AG20443 (cell line): ENCODE measurements at places on chromosomes 1 and 21.

DNA sequence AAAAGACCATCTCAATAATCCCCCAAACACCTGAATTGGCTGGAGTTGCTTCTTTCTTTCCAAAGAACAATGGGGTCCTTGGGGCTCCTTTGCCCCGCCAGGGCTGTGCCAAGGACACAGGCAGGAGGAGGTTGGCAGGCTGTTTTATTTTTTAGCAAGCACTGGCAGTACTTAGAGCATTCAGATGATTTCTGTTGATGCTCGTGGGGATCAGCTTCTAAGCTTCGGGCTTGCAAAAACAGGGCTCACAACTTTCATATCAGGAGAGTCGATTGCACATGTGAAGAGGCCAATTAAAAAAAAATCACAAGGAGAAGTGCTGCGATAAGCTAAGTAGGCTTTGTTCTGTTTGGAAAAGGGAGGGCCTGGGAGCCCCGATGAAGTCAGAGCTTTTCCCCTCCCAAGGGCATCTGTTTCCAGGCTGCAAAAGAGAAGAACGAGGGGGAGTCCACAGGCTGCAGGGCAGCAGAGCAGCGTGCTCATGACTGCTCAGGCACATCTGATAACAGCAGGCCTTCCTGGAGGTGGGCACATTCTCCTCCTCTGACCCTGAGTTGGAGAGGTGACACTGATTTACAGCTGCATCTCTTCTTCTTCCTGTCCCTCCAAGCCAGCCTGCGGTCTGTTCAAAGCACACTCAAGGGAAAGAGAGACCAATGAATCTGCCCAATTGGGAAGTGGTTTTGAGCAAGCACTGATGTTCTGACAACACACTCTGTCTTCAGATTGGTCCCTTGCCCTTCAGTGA lies 27.3 kb upstream of the BCAR3 start:
- DNase-seq = peak; percentile 52

GRCh38 chr1:84759756-84760155 lies 69.5 kb upstream of the SSX2IP start:
- no peak for DNase-seq

GRCh38 chr1:38117444-38117887 lies 70.9 kb upstream of the POU3F1 start:
- DNase-seq = no peak

DNA sequence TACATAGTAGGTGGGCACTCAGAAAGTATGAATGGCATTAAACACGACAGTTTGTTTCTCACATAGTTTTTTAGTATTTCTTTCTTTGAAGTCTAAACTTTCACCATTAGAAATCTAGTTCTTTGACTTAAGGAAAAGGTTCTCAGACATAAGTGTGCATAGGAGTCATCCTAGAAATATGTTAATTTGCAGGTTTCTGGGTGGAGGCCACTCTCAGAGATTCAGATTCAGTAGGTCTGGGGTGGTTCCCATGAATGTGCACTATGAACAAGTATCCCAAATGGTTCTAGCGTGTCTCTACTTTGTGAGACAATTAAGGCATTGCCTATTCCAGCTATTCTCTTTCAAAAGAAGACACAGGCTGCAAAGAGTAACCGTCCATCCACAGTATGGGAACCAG lies 119.3 kb downstream of the NGF start:
- no peak for DNase-seq

DNA sequence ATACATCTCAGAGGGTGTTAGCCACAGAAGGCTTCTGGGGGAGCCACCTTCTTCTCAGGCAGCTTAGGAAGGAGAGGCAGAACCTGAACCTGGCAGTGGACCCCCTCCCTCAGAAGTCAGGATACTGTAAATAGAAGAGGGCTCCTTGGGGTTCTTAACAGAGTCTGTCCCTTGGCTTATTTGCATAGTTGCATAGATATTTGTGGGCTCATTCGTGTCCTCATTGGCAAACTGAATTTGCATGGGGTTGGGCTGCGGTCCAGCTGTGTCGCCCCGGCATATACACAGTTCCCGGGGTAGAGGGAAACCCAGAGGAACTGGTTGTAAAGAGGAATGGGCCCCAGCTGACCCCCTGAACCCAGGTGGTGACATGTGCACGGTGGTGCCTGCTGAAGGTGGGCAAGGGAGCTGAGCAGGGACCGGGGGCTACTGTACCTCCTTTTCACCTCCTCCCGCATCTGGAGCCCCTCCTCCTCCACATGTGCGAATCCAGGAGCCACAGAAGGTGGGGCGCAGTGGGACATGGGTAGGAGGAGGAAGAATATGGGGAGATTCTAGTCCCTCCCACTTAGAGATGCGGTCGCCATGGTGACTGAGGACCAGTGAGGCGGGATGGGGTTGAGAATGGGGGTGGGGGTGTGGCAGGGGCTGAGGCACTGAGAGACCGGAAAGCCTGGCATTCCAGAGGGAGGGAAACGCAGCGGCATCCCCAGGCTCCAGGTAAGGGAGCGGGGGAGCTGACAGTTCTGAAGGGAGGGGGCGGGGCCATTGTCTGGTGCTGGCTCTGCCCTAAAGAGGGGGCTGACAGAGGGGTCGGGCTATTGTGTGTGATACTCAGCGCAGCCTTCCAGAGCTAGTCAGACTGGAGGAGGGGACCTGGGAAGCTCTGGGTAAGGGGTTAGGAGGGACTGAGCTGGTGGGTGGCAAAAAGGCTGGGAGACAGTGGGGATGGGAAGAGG lies 3.7 kb upstream of the SEMA4A start:
- no peak for DNase-seq

DNA sequence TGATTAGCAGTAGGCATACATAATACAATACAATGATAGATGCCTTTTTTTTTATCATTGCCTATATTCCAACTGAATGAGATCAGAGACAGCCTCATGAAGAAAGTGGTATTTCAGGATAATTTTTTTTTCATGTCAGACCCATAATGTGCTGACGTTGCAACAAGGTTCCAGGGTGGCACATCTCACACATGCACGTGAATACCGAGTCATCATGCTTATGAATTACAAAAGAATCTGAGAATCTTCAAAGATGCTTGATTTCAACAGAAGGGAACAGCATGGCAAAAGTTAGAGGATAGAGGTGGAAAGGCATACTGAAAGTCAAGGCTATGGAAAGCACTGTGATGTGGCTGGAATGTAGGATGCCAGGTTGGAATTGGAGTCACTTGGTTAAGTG lies 5.0 kb upstream of the RNF11 start:
- DNase-seq = peak; percentile 19

DNA sequence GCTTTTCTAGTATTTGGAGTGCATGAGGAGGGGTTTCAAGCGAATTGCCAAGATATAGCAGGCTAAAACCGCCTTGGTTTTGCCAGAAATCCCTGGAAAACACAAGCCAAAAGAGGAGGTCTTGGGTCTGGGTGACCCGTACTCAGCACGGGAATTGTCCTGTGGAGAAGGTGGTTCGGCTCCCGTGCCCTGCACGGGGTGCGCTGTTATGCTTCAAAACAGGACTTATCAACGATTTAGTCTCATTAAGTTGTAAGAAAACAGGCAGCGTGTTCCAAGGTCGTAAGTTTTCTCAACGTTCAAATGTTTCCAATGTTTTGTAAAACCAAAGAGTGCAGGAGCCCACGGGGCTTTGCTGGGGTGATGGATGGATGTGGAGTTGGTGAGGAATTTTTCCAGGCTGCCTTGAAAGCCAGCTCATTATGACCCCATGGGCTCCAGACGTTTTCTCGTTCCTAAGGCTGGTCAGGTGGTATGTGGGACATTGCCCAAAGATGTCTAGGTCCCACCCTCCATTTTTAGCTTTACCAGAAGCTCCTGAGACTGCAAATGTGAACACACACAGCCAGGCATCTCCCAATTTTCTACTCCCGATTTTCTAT lies 75.4 kb upstream of the CLDN14 start:
- no peak for DNase-seq

DNA sequence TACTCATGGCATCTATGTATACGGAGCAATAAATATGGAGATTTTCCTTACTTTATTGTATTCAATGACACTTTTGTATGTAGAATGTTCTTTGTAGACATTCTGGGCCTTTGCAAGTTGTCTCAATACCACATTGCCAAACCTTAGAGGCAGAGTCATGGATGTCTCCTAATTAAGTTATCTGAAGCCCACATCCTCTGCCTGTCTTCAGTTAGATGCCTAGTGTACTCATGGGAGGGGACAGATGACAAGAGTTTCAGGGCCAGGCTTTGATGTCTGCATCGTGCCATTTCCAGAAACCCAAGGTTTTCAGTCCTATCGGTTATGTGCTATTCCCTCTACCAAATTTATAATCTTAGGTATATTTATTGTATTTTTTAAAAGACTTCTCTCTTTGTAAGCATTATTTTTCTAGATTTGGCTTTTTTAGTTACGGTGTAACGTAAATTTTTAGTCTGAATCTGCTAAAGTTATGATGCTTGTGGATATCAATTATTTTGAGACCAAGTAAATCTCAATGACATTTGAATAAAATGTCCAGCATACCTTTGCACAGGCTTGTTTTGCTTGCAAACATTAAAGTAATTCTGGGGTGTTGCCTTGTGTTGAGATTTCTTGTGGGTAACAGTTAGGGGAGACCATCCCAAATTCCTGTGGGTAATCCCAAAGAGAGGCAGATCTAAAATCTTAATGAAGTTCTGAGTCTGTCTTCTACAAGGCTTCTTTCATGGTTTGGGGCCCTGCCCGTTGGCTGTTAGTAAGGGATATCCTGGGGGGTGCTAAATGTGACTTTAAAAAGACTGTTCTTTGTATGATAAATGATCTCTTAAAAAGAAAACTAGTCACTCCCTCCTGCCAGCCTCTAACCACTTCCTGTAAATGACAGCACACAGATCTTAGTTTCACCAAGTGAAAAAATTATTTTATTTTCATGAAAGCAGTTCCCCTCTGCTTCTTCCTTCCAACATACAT lies 8.0 kb upstream of the MACF1 start:
- DNase-seq = peak; percentile 41

GRCh38 chr1:231387770-231388669 lies 34.1 kb downstream of the EGLN1 start:
- DNase-seq = peak; percentile 20

GRCh38 chr1:24540051-24540905 lies 15.6 kb upstream of the NCMAP start:
- DNase-seq = no peak

DNA sequence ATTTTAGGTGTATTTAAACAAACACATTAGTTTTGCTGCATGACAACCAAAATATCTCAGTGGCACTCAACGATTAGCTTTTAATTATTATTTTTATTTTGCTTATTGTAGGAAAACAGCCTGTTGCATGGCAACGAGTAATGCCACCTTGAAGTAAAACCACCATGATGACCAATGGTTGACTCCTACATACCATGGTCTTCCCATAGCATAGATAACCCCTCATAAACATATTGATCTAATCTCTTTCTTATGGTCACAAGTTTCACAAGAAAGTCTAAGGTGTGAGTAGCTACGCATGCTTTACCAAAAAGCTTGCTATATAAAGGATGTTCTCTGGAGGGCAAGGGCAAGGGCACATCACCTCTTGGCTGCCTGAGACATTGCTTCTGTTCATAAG lies 61.5 kb upstream of the PTBP2 start:
- DNase-seq = no peak

DNA sequence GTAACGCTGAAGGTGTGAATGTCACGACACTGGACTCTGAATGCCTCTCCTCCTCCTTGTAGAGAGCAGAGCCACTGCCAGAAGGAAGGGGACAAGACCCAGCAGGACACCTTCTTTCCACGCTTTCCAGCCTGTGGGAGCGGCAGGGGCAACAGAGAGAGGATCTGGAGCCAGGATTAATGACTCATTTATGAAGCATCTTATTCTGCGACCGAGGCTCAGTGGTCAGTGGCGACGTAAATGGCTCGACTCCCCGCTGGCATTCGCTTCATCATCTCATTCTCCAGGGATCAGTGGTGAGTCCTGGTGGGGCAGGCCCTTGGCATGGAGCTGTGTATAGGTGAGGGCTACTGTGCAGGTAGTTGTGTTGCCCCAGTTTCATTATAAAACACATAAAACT lies 4.6 kb downstream of the SLC37A1 start:
- peak; percentile 58 for DNase-seq

- no peak for DNase-seq
Observed at GRCh38 chr1:165409657-165410358, 35.1 kb downstream of the RXRG start.

- DNase-seq = no peak
Observed at GRCh38 chr1:97727029-97727428, 193.8 kb downstream of the DPYD start.
